ENCODE measurements at places on chromosomes 12 and 14.

DNA sequence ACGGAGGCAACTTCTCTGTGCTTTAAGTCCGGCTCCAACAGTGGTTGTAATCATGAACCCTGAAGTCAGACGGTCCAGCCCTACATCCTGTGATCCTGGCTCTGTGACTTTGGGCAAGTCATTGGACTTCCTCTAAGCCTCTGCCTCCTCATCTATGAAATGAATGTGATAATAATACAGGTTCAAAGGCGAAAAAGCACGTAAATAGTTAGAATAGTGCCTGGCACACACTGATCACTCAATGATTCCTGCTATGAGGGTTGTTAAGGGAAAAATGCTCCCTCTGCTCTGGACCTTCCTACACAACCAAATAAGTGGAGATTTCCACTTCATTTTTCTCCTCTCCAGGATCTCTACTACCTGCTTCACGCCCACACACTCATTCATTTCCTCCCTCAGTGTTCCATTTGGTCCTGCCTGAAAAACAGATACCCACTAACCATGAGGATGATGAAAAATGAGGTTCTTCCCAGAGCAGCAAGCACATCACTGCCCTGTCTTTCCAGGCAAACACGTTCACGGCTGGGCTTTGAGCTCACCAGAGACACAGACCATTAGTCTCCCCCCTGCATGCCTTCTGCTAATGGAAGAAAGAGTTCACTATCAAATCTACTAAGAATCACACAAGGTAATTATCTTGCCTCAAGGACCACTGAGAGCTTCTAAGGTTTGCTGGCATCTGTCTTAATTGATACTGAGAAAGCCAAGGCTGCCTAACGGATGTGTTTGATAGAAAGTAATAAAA is 13.2 kb downstream of the NUAK1 start:
- DNase-seq: no peak

DNA sequence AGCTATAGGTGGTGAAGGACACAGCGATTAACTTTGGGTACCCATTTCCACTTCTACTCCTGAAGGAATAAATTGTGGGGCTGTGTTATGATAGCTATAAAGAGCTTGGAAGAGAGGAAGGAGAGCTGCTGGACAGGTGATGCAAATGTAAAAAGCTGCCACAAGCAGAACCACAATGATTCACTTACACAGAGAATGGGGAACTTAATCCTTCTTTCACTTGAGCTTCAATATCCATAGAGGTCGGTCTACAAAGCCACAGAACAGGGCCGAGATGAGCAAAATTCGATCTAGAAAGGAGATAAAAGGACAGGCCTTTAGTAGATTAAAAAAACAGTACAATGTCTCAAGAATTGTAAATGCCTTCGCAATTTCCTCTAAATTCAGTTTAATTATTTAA is 831.1 kb downstream of the LRFN5 start:
- no peak for DNase-seq

GRCh38 chr12:10160617-10161385 is 11.1 kb downstream of the OLR1 start:
- no peak for DNase-seq

DNA sequence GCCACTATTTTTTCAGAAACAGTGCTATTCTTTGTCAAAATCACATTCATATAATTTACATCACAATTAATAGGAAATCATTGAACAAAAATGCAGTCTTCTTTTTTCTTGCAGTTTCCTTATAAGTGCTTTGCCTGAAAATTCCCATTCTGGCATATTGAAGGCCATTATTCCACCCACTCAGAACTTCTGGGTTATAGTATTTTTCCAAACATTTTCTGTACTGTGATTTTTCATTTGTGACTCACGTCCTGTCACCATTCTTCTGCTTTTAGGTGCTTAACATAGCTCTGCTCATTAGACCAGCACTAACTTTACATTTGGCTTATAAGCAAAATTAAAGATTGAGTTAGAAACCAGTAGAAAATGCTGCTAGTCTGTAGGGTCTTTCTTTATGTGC is 241.0 kb upstream of the NPAS3 start:
- no peak for DNase-seq

- DNase-seq: no peak
These were observed 8.9 kb downstream of the APAF1 start for GRCh38 chr12:98653866-98654493.

DNA sequence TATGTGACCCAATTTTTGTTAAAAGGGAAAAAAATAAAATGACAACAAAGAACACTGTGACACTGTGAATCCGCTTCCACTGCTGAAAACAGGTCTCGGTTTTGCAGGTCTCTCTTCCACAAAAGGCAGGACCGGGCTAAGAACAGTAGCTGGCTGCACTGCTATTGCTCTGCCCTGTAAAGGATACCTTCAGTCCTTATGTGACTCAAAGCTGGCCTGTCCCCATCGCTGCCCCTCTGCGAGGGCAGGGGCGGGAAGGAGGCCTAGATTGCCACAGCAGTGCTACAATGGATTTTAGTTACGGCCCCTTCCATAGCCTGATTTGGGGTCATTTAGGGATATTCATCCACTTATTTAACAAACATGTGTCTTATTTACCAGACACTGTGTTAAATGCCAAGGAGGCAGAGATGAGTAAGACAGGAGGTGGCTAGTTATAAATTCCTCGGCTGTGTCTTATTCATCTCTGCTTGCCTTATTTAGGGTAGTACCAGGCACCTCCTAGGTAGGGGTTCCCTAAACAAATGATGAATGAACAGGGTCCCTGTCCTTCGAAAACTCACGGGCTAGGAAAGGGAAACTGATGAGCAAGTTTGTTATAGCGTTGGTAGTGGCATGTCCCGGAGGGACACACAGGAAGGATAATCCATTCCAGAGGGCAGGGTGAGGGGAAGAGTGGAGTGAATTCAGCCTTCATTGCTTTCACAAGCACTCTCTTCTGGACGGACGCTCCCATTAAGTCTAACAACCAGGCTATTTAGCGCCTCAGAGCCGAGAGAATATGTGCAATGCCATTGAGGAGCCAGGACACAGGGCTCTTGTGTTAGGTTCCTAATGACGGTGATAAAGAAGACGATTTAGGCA is 73.3 kb downstream of the EID3 start:
- DNase-seq: no peak

- DNase-seq: peak; percentile 63
These were observed 19.1 kb upstream of the PGF start for GRCh38 chr14:74974364-74975058.

DNA sequence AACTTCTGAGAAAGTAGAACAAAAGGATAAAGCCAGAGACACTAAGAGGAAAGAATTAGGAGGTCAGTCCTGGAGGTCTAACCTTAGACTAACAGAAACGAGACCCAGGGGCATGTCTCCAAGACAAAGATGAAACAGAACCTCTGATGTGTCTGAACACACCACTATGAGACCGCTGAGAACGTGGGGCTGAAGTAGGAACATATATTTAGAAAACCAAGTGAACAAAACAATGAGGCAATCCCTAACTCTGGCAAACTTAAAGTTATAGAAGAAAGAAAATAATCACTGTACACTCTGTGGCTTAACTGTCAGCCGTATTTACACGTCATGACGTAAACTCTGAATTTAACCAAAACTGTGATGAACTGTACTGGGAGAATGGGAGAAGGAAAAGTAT is 17.9 kb downstream of the KCTD10 start:
- no peak for DNase-seq

DNA sequence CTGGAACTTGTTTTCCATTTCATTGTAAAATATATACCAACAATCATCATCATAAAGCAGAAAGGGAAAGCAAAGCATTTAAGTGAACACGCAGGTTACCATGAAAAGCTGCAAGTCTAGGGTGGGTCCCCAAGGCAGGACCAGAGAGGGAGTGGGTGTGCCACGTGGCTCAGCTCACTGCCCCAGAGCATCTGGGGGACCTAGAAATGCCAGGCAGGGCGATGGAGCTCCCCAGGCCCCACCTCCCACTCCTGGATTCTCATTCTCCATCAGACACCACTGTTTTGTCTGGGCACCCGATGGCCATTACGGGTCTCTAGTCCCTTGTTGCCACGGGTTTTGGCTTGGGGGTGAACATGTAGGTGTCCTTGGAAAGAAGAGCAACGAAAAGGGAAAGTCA is 34.7 kb downstream of the BCL11B start:
- no peak for DNase-seq

- no peak for DNase-seq
These were observed 18.3 kb upstream of the ATP2A2 start for GRCh38 chr12:110262442-110263388.

GRCh38 chr12:58386136-58386535 is 444.8 kb downstream of the ATP23 start:
- DNase-seq: no peak

- DNase-seq: no peak
These were observed 1079.4 kb downstream of the TMEM121 start for GRCh38 chr14:106605548-106606448.

- no peak for DNase-seq
These were observed 23.1 kb downstream of the ANG start for GRCh38 chr14:20711685-20712084.

GRCh38 chr14:30223385-30223785 is 295.7 kb upstream of the PRKD1 start:
- peak; percentile 18 for DNase-seq

- DNase-seq: no peak
These were observed 72.2 kb downstream of the BORCS5 start for GRCh38 chr12:12428961-12429657.

DNA sequence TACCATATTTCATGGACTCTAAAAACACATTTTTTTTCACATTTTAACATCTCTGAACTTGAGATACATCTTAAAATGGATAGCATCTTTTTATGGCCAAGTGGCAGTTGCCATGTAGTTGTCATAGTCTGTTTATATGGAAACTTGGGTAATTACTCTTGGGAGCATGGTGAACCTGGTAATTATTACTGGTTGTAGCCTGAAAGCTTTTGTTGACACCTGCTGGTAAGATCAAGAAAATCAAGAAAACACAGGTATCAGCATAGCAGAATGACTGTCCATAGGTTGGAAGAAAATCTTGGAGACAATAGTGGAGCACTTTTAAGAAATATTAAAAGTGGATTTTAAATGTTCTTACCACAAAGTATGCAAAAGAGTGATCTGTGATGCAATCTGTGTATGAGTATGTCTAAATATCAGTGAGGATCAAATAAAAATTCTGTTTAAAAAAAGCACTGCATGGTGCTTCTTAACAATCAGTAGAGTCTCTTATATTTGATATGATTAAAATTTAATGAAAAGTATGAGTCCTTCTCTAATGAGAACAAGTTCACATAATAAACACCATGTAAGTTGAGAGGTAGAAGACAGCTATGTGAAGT is 44.2 kb downstream of the TTC8 start:
- DNase-seq: no peak

DNA sequence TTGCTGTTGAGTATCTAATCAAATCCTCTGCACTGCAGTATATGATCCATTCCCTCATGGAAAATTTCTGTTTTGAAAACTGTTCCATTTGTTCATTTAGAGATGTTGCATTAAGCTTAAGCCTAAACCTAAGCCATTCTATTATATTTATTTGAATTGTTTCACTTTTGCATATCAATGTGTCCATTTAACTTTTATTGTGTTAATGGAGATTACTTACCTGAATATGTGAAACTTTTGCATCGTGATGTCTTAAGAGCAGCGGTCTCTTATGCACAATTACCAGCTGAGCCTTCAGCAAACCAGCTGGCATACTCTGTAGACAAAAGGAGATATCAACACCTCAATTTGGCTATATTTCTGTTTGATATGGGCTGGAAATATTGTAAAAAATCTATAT is 922.5 kb upstream of the FBXO33 start:
- no peak for DNase-seq

DNA sequence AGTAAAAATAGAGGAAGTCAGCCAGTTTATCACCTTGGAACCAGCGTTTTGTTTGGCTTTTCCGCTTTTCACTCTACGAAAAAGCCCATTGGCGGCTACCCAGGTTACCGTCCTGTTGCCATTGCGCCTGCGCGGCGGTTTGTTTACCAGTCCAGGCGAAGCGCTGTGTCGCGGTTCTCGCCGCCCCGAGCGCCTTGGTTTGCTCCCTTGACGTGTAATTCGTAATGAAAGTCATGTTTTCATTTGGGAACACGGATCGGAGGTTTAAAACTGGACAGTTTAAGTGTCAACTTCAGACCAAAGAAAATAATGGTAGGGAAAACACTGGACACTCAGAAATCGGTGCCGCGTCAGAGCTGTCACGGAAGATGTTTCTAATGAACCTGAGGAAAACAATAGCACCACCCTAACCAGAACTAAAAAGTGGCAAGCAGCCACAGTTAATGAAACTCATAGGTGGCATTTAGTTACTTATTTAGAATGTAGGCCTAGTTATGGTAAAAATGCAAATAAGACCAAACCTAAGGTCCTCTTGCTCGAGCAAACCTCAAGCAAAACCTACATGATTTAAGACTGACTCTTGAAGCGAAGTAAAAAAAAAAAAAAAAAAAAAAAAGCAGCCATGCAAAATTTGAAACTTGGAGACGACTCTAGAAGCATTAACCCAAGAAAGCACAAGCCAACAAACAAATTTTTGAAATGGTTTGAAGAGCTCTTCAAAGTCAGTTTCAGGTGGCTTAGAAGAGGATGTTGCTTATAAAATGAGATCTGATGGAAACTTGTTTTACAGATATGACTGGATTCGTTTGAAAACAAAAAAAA is 790 bp upstream of the GPR19 start:
- DNase-seq: peak; percentile 39

- no peak for DNase-seq
These were observed 572.8 kb upstream of the STXBP6 start for GRCh38 chr14:25622763-25623162.
